ENCODE measurements at places on chromosomes 12 and 14. TPM values are rescaled to one million over a fixed set of nuclear protein-coding genes. Genes with fewer than 3 reads are reported as not detected.
A peak's percentile ranks its signal among the peaks of the same experiment; 100 is the strongest.

DNA sequence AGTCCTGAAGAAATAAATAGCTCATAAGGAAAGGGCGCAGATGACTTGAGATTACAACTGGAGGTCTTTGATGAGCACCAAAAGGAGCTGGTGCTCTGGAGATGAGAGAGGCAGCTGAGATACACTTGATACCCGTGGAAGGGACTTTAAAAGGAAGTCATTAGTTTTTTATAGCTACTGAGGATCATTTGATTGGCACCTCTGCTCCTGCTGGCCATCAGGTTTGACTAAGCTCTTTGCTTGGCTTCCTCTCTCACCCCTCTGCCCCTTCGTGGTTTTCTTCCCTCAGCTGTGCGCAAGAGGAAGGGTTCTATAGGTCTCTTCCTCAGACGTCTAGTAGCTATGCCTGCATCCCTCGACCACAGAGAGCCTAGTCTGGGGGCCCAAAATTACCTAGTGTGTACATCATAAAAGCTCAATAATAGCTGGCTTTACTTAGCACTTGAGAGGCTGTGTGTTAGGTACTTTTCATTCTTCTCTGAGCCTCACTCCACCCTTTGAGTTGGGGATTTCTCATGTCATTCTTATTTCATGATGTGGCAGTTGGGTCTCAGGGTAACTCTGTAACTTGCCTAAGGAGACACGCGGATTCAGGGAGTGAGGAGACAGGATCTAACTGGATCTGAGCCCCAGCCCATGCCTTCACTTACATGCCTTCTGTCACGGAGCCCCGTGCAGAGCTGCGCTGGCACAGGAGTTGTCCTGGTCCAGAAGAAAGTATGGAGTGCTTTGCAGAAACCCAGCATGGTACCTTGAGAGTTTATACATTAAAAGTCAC lies 68.4 kb upstream of the ASPG start:
- no peaks in the 10 kb centered on the region for H3K36me3 ChIP-seq
- no peak overlapping the region for H3K4me3 ChIP-seq
- H3K4me1 ChIP-seq: no peaks in the 10 kb centered on the region
- no peak overlapping the region for H3K27ac ChIP-seq

DNA sequence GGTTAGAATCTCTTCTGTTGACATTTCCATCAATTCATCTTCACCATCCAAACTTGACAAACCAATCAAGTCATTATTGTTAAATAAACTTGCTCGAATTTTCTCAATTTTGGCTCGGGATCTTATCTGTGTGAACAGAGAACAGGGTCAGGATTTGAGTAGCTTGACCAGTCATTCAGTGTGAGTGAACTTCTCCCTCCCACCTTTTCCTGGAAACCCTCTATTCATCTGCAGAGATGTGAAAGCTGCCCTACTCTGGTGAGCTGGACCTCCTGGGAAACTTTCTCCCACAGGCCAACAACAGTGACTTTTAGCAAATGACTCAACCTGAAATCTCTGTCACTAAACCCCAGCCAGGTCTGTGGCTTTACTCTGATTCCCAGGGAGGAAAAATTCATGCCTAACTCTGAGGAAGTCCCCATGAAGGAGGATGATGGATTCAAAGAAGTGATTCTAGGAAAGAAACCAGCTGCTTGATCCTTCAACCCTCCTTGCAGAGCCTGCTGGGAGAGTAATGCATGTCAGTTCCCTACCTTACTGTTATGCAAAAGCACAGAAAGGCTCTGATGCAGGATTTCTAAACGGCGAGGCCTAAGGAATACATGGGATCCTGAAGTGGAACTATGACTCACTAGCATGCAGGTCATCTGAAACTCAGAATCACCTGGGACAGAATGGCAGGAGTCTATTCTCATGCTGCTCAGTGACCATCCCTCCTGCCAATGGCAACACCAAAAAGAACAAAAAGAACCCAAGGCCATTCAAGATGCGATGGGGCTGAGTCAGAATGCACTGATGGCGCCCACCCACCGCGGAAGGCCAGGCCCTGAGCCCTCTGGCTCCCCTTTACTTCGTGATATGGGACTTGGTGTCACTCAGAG lies 58.0 kb downstream of the TRAFD1 start:
- H3K27ac ChIP-seq: no peak overlapping the region
- peaks cover 5% of the 10 kb centered on the region for H3K4me1 ChIP-seq
- peaks cover 8% of the 10 kb centered on the region for H3K36me3 ChIP-seq

- peak overlapping the region; percentile 42 for H3K4me3 ChIP-seq
- DNase-seq: peak; percentile 46
- no peaks in the 10 kb centered on the region for H3K36me3 ChIP-seq
These were observed 14.3 kb upstream of the RIC8B start for GRCh38 chr12:106760184-106760531.

GRCh38 chr12:57367121-57367520 lies 63.7 kb downstream of the R3HDM2 start:
- DNase-seq: no peak
- H3K4me3 ChIP-seq: no peak overlapping the region
- H3K36me3 ChIP-seq: peaks cover 35% of the 10 kb centered on the region
- H3K27ac ChIP-seq: no peak overlapping the region
- H3K4me1 ChIP-seq: no peaks in the 10 kb centered on the region

DNA sequence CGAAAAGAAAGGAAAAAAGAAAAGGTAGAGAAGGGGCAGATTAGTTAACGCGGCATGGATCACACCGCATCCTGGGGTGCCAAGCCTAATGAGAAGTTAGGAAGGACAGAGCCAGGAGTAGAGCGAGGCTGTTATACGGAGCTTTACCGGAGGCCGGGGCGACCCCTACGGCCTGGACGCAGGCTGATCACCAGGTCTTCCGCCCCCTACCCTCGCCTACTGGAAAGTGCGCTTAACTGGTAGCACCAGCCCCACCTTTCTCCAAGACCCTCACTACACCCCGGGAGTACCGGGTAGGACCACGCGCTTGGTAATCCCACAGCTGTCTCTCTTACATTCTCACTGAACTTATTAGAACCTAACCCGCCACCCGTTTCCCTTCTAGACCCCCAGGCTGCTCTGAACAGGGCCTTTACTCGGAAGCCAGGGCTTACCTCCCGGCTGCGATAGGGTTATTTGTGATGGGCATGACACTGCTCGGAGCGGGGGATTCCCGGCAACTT lies 33.8 kb downstream of the WBP11 start:
- H3K27me3 ChIP-seq: no peaks in the 10 kb centered on the region
- DNase-seq: no peak
- peaks cover 52% of the 10 kb centered on the region for H3K4me1 ChIP-seq
- peak overlapping the region; percentile 96 for H3K4me3 ChIP-seq

- H3K27ac ChIP-seq: no peak overlapping the region
- no peak overlapping the region for H3K4me3 ChIP-seq
- no peak for DNase-seq
- no peaks in the 10 kb centered on the region for H3K4me1 ChIP-seq
- H3K27me3 ChIP-seq: no peaks in the 10 kb centered on the region
These were observed 11.7 kb upstream of the MMP17 start for GRCh38 chr12:131816495-131816894.

DNA sequence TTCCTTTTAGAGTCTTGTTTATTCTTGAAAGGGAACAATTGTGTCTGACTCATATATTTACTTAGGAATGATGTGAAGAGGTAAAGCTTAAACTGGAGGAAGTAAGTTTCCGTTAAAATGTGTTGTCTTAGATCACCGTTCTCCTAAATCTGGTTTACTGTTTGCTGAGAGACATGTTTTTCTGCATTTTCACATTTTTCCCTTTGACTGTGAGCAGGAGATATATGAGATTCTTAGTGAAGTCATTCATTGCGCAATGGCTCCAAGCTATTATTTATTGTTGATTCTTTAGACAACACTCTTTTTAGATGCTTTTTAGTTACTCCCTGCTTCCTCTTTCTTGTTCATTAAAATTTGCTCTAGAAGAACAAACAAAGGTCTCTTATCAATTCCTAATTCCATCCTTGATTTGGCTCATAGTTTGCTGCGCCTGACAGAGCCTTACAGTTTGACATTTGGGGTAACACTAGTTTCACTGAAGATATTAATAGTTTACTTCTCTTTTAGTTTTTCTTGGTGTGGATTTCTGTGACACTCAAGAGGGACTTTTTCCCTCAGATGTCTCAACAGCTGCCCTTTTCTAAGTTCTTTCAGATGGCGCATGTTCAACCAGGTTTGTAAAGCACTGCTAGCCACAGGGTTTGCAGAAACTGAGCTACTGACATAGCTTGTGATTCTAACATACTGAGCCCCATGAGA lies 11.4 kb downstream of the CLECL1 start:
- H3K4me1 ChIP-seq: peaks cover 21% of the 10 kb centered on the region
- DNase-seq: no peak
- H3K4me3 ChIP-seq: no peak overlapping the region
- no peak overlapping the region for H3K27ac ChIP-seq
- peaks cover 9% of the 10 kb centered on the region for H3K36me3 ChIP-seq

- DNase-seq: no peak
- no peak overlapping the region for H3K27ac ChIP-seq
- no peaks in the 10 kb centered on the region for H3K27me3 ChIP-seq
- no peak overlapping the region for H3K4me3 ChIP-seq
- H3K4me1 ChIP-seq: peaks cover 4% of the 10 kb centered on the region
These were observed 80.8 kb downstream of the RIC8B start for GRCh38 chr12:106855221-106855758.

- peaks cover 21% of the 10 kb centered on the region for H3K36me3 ChIP-seq
- peak within 1 kb of the TSS; percentile 99 for H3K27ac ChIP-seq
- no peaks in the 10 kb centered on the region for H3K27me3 ChIP-seq
- H3K4me3 ChIP-seq: peak within 1 kb of the TSS; percentile 100
- peak; percentile 85 for DNase-seq
These were observed at the start of gene SART3 for GRCh38 chr12:108560752-108561719. SART3 (minus strand) TSS chr12:108561173; CDS start chr12:108561154, 19 bp downstream.

GRCh38 chr12:18580706-18581105 lies 157.1 kb downstream of the PLCZ1 start:
- no peaks in the 10 kb centered on the region for H3K4me1 ChIP-seq
- DNase-seq: no peak
- no peaks in the 10 kb centered on the region for H3K27me3 ChIP-seq
- H3K4me3 ChIP-seq: no peak overlapping the region
- no peak overlapping the region for H3K27ac ChIP-seq
- H3K36me3 ChIP-seq: no peaks in the 10 kb centered on the region

- no peak for DNase-seq
- H3K4me1 ChIP-seq: no peaks in the 10 kb centered on the region
- peaks cover 3% of the 10 kb centered on the region for H3K27me3 ChIP-seq
These were observed 81.1 kb upstream of the ST8SIA1 start for GRCh38 chr12:22415342-22416309.

DNA sequence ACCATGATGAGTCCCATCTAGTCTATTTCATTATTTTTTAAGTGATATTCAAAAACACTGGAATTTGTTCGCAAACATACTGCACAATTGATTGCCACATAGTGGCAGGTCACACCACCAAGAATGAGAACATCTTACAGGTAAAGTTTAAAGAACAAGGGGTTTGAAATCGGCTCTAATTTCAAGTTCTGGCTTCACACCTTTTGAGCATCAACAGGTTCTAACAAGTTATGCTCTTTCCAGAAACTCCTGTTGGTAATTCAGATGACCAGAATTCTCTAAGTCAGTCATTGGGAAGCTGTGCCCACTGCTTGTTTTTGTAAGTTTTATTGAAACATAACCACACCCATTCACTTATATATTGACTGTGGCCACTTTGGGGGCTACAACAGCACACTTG lies 336.3 kb downstream of the FUT8 start:
- no peak overlapping the region for H3K4me3 ChIP-seq
- H3K27ac ChIP-seq: no peak overlapping the region
- no peaks in the 10 kb centered on the region for H3K27me3 ChIP-seq
- DNase-seq: no peak
- peaks cover 20% of the 10 kb centered on the region for H3K36me3 ChIP-seq

Gene LMBR1L
- total RNA-seq: 62.3 TPM

Gene TMEM120B
- total RNA-seq: 5.8 TPM

Gene SLC38A4
- not detected for total RNA-seq

Gene TMEM119
- 1.7 TPM for total RNA-seq

Gene ACACB
- total RNA-seq: 13.3 TPM

Gene KRT81
- not detected for total RNA-seq

Gene RNASE3
- total RNA-seq: not detected

Gene KRT73
- total RNA-seq: 8.6 TPM

Gene CLEC1B
- total RNA-seq: not detected
